ENCODE measurements at places on chromosomes 7 and 10. TPM values are rescaled to one million over a fixed set of nuclear protein-coding genes. Genes with fewer than 3 reads are reported as not detected.

Gene CTAGE15
- 0.64 TPM for total RNA-seq

Gene TPST1
- total RNA-seq: 71.6 TPM

Gene IFIT5
- 19.2 TPM for total RNA-seq

Gene TMEM225B
- total RNA-seq: 4.2 TPM

Gene RPP30
- 39.3 TPM for total RNA-seq
